ENCODE measurements at places on chromosomes 5 and 9. TPM values are rescaled to one million over a fixed set of nuclear protein-coding genes. Genes with fewer than 3 reads are reported as not detected.
A peak's percentile ranks its signal among the peaks of the same experiment; 100 is the strongest.

DNA sequence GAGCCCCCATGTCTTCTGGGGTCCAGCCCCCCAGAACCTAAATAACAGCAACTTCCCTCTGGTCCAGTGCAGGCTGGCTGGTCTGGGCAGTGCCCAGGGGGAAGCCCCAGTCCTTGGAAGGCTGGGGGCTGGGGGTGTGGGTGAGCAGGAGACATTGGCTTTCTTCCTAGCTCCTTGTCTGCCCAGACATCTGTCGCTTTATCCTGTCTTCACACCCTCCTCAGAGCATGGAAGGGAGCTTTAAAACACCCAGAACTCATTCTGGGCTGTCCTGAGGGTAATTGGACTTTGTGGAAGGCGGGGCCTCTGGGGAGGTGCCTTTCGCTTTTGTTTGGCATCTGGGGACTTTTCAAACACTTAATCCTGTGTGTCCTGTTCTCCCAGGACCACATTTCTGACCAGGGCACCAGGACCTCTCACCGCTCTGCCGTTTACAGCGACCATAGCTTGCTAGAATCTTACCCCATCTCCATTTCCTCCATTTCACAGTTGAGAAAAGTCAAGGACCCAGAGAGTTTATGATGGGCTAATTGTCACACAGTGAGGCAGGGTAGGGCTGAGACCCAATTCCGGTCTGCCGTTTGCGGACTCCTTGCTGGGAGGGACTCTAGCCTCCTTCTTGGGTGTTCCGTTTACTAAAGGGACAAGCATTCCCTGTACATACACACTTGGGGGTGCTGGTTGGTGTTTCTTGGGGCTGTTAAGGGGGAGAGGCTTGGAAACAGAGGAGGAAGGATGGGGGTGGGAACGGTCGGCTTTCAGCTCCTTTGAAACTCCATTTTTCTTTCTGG lies 1.1 kb downstream of the GSN start:
- DNase-seq: no peak

DNA sequence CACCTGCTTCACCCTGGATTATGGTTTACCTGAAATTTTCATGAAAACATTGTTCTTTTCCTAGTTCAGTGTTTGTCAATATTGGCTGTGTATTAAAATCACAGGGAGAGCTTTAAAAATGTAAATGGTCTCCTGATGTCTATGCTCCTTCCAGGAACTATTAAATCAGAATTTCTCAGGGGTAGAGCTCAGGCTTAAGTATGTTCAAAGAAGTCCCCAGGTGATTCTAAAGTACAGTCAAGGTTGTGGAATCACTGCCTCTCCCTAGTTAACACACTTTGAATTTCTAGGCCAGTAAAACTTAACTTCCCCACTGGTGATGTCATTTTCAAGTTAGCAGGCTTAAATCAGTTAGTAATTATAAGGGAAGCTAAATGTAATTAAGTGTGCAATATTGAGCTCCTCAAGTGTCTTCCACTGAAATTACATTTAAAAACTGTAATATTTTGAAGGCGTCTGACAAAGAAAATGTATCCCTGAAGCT lies 150.3 kb upstream of the SLC28A3 start:
- DNase-seq: no peak

DNA sequence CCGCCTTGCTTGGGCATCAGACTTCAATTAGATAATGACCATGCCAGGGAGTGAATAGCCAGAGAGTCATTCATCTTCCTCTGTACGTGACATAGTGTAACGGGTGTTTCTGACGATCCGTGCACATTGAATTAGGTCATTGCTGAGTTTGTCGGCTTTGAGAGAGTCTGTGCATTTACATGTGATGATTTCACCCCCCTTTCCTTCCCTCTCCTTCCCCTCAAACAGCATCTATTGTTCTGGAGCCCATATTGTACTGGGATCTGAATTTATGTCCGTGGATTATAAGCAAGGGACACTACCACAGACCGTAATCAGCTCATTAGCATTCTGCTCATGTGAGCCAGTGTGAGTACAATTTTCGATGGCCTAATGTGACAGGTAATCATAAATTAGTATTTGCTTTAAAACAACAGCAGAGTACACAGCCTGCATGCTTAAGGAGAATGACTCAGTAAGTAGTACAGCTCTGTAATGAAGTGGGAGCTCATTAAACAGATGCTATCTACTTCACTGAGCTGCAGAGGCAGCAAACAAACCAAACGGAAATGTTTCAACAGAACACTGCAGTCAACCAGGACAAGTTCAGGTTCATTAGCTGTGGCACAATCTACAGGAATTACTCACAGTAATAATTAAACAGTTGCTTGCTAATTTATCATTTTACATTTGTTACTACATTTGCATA lies 302.1 kb downstream of the CSNK1G3 start:
- peak; percentile 58 for DNase-seq

DNA sequence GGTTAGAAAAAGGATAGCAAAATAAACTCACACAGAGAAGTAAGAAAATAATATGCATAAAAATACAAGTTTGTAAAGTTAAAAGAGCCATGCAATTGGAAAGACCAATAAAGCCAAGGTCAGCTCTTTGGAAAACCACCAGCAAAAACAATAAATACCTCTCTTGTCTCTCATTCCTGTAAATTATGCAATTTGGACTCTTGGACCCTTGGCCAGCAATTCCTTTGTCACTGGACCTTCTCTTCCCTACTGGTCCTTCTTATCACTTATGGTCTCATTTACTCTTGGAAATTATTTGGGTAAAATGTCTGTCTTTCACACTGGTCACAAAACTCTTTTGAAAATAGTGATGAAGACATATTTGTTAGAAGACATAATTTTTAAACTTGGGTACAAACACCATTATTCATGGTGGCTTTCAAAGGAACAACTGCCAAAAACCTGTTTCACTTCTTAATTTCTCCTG lies 379.5 kb downstream of the TMEM232 start:
- no peak for DNase-seq

GRCh38 chr5:168950241-168950951 lies 350.5 kb downstream of the SLIT3 start:
- DNase-seq: no peak

DNA sequence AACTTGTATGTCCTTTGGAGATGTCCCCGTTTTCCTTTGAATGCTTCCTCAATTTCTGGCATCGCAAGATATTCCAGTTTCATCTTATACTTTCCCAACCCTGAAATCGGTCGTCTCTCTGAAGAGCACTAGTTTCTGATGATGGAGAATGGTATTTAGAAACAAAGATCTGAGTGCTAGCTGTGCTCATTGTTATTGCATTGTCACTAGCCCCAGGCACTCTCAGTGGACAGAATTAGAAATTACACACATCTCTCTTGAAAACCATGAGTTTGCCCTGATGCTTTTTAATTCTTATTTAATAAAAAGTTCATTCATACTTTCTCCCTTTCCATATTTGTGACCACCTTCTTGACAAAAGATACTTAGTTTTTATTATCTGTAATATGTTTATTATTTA lies 67.7 kb downstream of the C9orf152 start:
- DNase-seq: no peak

DNA sequence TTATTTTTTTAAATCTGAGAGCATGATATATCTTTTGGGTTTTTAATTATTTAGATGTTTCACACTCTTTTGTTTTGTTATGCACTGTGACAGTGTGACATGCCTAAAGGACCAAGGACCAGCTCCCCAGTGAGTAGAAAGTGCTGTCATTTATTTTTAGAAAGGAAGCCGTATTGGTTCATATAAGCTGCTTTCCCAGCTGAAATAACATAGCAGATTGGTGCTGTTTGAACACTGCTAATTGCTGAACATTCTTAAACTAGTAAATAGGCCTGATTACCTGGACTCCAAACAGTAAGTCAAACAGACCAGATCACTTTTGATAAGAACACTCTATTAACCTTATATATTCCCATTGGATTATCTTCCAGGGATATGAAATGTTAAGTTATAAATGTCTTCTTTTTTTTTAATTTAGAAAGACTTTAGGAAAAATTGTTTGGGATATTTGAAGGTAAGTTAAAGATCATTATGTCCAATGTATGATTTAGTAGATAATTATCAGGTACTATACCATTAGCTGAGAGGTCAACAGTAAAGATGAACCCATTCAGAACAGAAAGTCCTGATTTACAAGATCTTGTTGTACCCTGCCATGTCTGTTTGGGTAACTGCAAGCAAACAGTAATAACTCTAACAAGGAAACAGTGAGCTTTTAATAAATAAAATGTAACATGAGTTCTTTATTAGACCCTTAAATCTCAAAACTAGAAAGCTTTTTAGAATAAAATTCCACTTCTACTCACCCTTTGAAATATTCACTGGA lies 27.8 kb upstream of the ELL2 start:
- DNase-seq: peak; percentile 17

DNA sequence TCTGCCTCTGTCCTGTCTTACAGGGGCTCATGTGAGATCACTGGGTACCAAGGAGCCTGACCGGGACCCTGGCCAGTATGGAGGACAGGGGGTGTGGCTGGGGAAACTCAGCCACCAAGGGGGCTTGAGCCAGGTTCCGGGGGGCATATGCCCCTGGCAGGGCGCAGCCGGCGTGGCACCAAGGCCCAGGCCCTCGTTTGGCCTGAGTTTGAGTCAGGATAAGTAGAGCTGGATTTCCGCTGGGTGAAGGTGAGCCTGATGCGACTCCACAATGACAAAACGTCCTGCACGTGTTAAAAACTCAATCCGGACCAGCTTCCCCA lies 616 bp upstream of the TSPAN17 start:
- DNase-seq: no peak

DNA sequence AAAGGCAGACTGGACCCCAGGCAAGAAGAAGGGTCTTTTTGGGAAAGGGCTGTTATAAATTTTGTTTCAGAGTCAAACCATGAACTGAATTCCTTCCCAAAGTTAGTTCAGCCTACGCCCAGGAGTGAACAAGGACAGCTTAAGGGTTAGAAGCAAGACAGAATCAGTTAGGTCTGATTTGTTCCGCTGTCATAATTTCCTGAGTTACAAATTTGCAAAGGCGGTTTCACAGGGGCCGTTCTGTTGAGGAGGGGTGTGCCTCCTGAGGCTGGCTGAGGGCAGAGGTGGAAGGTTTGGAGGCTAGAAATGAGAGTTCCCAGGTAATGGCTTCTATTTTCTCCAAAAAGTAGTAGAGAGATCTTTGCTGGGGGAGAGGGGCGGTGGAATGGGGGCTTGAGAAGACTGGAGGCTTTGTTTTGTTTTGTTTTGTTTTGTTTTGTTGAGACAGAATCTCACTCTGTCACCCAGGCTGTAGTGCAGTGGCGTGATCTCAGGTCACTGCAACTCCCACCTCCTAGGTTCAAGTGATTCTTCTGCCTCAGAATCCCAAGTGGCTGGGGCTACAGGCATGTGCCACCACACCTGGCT lies 4.1 kb upstream of the CERCAM start:
- DNase-seq: no peak

DNA sequence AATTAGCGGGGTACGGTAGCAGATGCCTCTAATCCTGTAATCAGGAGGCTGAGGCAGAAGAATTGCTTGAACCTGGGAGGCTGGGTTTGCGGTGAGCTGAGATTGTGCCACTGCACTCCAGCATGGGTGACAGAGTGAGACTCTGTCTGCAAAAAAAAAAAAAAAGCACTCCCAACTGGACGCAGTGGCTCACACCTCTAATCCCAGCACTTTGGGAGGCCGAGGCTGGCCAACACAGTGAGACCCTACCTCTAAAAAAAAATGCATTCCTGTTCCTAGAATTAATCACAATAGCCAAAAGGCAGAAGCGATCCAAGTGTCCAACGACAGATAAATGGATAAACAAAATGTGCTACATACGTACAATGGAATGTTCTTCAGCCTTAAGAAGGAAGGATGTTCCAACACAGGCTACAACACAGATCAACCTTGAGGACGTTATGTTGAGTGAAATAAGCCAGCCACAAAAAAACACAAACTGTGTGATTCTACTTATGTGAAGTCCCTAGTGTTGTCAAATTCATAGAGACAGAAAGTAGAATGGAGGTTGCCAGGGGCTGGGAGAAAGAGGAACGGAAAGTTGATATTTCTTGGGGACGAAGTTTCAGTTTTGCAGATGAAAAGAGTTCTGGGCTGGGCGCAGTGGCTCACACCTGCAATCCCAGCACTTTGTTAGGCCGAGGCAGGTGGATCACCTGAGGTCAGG lies 13.8 kb downstream of the FAM78A start:
- no peak for DNase-seq

DNA sequence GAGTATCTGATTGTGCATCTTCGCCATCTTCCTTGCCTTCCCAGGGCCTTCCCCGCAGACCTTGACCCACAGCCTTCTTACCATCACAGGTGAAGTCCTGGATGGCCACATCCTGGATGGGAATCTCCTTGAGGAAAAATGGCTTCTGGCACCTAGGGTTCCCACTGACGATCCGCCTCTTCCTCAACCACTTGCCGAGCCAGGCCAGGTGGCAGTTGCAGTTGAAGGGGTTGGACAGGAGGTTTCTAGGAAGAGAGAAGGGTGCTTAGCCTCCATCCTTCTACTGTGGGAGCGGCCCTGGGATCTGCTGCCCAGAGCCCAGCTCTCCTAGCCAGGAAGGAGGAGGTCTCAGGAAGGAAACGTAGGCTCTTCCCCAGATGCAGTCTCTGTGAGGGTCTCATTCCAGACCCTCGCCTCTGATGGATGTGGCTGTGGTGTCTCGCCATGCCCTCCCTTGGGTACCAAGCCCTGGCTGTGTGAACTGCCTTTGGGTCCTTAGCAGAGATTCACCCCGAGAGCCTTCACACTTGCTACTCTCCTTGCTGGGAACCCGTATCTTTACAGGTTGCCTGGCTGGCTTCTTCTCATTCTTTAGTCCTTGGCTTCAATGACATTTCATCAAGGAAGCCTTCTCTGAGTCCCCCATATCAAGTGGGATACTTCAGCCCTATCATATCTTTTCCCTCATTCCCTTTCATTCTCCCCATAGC lies 170.4 kb upstream of the PANK3 start:
- DNase-seq: no peak

GRCh38 chr5:177389241-177390169 lies 5.3 kb downstream of the SLC34A1 start:
- no peak for DNase-seq

DNA sequence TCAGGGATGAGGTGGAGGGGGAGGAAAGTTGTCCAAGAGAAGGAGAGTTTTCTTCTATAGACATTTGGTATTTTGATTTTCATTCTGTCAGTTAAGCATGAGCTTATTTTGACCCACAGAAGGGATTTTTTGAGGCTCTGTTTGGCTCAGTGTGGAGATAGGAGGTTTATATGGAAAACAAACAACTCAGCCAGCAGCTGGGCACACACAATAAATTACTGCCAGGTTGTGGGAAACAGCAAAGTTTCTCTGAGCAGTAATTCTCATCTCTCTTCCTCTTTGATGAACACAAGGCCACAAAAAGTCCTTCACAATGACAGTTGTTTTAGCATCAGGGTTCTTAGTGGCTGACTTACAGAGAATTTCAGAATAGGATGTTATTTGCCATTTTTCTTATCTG lies 486.1 kb downstream of the KDM4C start:
- no peak for DNase-seq

WNT8A gene
- not detected for polyA plus RNA-seq

HRH2 gene
- 12.7 TPM for polyA plus RNA-seq

KCNIP1 gene
- polyA plus RNA-seq: not detected

SLCO6A1 gene
- polyA plus RNA-seq: 0.32 TPM

INSL6 gene
- polyA plus RNA-seq: not detected

TMC1 gene
- not detected for polyA plus RNA-seq

TIMD4 gene
- not detected for polyA plus RNA-seq

SLC45A2 gene
- not detected for polyA plus RNA-seq
